Sigmoid colon (tissue), 7 donors: ENCODE measurements at places on chromosomes 11 and 22. TPM values are rescaled to one million over a fixed set of nuclear protein-coding genes. Genes with fewer than 3 reads are reported as not detected.

DNA sequence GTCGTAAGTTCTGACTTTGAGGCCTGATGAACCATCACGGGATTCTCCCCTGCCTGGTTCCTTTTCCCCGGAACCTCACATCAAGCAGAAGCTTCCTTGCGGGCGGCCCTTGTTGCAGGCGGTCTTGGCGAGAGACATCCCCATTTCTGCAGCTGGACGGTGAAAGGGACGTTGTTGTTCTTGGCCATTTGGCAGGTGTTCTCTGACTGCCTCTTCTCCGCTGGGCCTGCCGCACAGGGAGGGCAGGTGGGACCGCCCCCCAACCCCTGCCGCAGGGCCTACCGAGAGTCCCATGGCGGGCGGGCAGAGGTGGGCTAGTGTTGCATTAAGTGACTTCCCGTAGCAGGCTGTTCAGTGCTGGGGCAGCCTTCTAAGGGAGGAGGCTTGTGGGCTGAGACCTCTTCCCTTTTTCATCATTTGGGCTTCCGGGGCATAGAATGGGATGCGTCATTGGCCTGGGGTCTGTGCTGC lies 26.9 kb upstream of the GRAMD4 start:
- peak; percentile 71 for DNase-seq

GRCh38 chr11:9172389-9172788 lies 81.0 kb upstream of the SCUBE2 start:
- DNase-seq: no peak

DNA sequence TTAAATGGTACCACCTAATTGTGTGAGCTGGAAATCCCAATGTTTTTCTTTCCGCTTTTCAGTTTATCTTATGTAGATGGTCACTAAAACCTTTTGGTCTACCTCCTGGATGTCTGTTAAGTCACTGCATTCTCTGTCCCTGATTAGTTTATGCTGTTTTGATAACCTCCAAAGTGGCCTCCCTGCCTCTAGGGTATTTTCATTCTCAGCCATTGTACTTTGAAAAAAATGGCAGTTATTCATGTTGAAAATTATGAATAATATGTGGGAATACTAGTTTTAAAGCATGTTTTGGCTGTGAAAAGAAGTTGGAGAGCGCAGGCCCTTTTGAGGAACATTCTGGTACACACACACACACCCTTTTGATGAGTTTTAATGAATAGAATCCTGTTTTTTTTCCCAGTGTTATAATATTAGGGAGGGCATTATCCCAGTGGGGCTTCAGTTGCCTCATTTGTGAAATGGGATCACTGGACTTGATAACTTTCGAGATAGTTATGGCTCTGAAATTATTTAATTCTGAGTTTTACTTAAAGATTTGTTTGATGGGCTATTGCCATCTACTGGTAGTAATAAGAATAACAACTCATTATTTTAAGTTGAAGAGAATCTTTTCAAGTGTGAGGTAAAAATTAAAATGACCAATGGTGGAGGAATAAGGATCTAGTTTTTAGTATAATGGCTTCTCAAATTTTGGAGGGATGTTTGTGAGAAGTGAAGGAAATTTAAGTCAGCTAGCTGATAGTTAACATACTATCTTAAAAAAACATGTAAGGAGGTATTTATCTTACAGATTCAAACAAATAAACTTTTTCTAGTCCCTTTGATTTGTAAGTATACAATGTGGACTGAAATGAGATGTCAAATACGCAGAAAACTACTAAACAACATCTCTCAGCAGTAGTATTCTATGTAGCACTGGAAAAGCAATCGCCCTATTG lies 3.9 kb downstream of the FDX1 start:
- DNase-seq: no peak

Gene C22orf39
- 135 TPM for total RNA-seq

Gene IFITM10
- total RNA-seq: 1.4 TPM

GRCh38 chr22:30288419-30289140 lies 725 bp downstream of the CASTOR1 start:
- DNase-seq: peak; percentile 72

Gene MISFA
- not detected for total RNA-seq

Gene SEC14L2
- total RNA-seq: 5.1 TPM

Gene HPX
- total RNA-seq: not detected

DNA sequence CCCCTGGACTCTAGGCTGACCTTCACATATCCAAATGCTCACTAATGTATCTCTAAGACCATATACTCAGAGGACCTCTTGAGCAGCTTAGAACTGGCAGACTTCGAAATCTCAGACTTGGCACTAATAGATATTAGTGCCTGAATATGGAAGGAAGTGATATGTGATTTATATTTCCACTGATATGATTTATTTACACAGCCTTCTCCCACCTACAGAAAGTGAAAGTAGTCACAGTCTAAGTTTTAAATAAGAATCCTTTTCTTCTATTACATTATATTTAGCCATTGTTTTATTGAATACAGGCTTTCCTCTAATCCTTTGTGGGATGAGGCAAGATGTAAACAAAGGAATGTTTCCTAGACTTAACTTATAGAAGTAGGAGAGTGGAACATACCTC lies 6.7 kb upstream of the NAV2 start:
- no peak for DNase-seq

- peak; percentile 90 for DNase-seq
These were observed 48.4 kb downstream of the PDE2A start for GRCh38 chr11:72625691-72626413.

Gene CRYBB3
- total RNA-seq: not detected

- no peak for DNase-seq
These were observed 195.8 kb downstream of the MAML2 start for GRCh38 chr11:96147186-96147585.

GRCh38 chr22:42262964-42263363 lies 7.5 kb downstream of the TCF20 start:
- DNase-seq: peak; percentile 15

- no peak for DNase-seq
These were observed 747.9 kb downstream of the OPCML start for GRCh38 chr11:132784441-132784840.

Gene SLC43A3
- 28.5 TPM for total RNA-seq
